DMS153 (cell line): ENCODE measurements at places on chromosomes 13 and 19.

GRCh38 chr13:98972059-98972458, 5.8 kb downstream of the DOCK9 start:
- no peak for DNase-seq

DNA sequence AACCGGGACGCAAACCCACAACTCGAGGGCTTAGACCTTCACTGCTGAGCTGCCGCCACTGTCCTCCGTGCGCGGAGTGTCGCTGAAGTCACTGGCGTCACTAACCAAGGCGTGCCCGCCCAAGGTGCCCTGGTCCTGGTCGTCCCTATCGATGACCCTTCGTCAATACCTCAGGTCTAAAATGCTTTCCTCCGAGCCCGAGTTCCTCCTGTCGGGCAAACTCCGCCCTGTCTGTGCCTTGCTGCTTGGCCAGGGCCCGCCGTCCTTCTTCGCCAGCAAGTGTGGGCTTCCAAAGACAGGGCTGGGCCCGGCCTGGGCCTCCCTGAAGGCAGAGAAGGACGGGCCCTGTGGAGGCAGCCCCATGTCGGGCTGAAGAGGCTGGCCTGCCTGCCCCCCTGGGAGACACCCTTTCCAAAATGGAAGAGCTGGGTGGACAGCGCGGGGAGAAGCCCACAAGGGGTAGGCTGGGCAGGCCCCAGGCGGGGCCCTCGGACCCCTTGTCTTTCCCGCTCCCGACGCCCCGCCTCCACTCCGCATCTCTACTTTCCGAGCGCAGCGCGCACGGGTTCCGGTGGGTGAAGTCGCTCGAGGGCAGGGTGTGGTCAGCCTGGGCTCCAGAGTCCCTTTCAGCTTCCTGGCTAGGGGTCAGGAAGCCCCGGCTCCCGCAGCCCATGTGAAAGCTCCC, 13.4 kb downstream of the RB1 start:
- DNase-seq = no peak

GRCh38 chr13:29936051-29936813, 85.8 kb upstream of the UBL3 start:
- DNase-seq = no peak

DNA sequence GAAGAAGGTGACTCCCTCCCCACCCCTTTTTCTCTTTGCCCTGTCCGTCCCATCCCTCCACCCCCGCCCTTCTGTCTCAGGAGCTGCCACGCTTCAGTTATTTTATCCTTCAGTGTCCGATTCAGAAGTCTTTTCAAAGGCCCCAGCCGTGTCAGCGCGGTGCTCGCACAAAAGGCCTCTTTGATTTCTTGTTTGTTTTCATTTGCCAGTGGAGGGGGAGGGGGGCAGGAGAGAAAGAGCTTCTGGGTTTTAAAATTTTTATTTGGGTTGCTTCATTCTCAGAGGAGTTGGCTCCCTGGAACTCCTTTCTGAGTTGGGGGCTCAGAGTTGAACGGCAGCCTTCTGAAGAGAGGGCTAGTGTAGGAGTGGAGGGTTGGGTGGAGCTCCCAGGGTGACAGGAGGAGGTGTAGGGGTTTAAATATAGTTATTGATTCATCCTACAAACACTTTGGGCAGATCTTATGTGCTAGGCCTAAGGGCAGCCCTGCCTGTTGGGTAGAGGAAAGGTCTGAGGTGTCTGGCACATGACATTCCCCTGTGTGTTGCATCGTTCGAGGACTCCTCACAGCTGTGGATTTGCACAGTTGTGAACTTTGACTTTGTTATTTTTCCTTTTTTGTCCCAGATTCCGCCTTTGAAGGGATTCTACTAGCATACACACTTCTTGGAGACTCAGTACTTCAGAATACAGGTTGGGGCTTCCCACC, 36.8 kb downstream of the NFIX start:
- DNase-seq = peak; percentile 21

GRCh38 chr13:20049558-20050473, 91.3 kb downstream of the ZMYM2 start:
- DNase-seq = no peak

DNA sequence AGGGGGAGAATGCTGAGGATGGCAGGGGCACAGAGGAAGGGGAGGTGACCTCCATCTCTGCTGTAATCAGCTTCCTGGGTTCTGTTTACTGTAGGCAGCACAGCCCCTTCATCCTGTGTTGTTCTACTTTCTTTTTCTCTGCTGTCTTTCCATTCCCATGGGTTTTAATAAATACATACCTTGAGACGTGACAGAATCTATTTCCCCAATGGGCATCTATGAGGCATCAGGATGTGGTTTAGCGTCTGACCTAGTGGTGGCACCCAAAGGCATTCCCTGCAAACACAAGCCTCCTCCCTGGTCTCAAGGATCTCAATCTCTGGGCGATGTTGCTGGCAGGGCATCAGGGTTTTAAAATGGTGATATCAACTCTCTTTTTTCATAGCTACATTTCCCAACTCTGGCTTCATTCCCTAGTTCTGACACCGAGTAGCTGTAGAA, 60.8 kb downstream of the ALOX5AP start:
- no peak for DNase-seq

- no peak for DNase-seq
Observed at GRCh38 chr13:21668732-21669275, 2.1 kb upstream of the FGF9 start.

- no peak for DNase-seq
Observed at GRCh38 chr19:3890591-3890990, 10.1 kb downstream of the ATCAY start.

- no peak for DNase-seq
Observed at GRCh38 chr13:47801555-47801954, 199.5 kb downstream of the SUCLA2 start.

GRCh38 chr19:44955505-44956439, 592 bp downstream of the CLPTM1 start:
- no peak for DNase-seq

GRCh38 chr19:48686088-48686487, 9.7 kb upstream of the FUT2 start:
- DNase-seq = no peak

DNA sequence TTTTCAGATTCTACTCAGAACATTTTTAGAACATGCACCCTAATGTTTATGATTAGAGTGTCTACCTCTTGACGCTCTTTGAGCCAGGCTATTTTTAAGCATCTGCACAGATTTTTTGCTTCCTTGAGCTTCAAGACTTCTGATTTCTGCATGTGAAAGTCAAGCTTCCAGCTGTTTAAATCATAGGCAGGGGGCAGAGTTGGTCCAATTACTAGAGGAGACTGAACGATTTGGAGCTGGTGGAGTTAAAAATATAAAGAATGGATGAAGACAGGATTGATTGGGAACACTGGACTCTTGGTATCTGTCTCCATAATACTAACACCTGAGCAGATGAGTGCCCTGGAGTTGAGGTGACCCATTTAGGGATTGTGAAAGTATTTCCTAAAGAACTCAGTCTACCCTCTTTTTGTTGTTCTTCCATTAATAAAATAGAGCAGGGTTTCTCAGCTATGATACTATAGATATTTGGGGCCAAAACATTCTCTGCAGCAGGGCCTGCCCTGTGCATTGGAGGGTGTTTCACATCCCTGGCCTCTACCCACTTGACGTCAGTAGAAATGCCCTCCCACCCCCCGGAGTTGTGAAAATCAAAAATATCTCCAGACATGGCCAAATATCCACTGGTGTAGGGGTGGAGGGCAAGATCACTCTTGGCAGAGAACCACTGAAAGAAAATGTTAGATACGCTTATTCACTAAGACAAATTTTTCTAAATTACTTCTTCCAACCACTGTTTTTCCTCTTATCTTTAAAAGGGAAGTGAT, 160.1 kb downstream of the COG6 start:
- no peak for DNase-seq

DNA sequence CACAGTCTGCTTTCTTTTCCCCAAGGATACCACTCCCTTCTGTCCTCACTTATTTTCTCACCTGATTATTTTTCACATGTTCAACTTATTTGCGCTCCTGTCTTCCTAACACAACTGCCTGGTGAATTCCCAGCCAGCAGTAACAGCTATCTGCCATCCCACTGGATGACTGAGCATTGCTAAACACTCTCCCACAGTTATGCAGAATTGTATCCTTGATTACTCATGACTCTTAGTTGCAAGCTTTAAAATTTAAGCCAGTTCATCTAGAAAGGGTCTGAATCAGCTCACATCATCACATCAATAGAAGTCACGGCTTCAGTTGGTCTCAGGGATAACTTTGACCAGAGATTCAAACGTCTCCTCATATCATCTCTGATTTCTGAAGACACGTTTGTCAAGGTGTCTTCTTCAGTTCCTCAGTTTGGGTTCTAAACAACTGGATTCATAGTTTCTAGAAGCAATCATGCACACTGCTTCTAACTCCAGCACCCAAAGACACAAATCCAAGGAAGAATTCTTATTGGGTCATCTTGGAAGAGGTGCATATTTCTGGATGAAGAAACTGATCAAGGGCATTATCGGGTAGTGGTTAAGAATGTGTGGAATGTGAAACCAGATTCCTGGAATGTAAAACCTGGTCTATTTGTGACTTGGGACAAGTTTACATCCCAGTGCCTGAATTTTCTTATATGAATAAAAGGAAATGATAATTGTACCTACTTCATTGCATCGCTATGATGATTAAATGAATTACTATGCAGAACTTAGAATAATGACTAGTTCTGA, 13.9 kb upstream of the DACH1 start:
- DNase-seq = no peak

DNA sequence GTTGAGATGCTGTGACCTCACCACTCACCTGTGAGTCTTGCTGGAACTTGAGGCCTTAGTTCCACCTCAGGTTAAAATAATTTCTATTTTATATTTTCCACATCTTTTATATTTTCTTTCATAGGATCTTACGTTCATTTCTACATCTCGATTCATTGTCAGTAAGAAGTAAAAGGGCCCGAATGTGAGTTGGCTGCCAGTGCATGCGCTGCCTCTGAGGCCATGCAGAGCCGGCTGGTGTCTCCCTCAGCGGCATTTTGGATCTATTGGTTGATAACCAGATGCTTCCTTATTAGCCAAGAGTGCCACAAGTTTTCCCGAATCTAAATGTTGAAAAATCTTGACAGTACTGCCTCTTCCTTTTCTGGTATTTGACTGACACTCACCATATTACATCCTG, 347.3 kb downstream of the TEX29 start:
- no peak for DNase-seq

GRCh38 chr19:47283405-47284059, 8.8 kb downstream of the INAFM1 start:
- no peak for DNase-seq

GRCh38 chr19:37954421-37954874, 47.4 kb downstream of the SIPA1L3 start:
- no peak for DNase-seq

- DNase-seq = no peak
Observed at GRCh38 chr19:44807652-44808462, 1.0 kb upstream of the BCAM start.

DNA sequence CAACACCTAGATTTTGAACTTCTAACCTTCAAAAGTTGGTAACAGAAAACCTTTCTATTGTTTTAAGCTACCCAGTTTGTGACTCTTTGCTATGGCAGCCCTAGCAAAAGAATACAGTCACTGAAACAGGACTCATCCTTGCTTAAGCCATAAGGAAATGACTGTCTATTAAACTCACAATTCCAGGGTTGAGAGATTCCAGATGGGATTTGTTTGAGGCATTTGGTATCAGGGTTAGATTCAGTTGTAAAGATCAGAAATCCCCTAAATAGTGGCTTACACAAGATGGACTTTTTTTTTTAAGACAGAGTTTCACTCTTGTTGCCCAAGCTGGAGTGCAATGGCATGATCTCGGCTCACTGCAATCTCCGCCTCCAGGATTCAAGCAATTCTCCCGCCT, 41.1 kb upstream of the RGCC start:
- no peak for DNase-seq

- no peak for DNase-seq
Observed at GRCh38 chr13:39682310-39682709, 26.8 kb downstream of the COG6 start.

GRCh38 chr19:32688311-32688710, 3.3 kb upstream of the NUDT19 start:
- no peak for DNase-seq

DNA sequence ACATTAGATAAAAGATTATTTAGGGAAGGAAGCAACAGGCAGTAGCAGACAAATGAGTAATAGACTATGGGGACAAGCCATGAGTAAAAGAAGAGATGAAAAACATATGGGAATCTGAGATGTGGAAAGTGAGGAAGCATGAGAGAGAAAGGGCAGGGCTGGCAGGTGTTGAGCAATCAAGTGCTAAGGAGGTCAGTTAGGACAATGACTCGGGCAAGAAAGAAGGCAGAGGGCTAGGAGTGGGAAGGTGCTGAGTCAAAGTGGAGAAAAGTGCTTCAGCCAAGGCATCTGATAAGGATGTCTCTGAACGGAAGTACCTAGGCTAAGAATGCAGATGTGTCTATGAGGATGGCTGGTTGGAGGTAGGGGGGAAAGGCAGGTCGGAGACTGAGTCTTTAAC, 291.9 kb upstream of the HTR2A start:
- DNase-seq = no peak
